ENCODE measurements at places on chromosomes 11 and 22. TPM values are rescaled to one million over a fixed set of nuclear protein-coding genes. Genes with fewer than 3 reads are reported as not detected.

PGA5 gene
- total RNA-seq: not detected

SLC25A45 gene
- total RNA-seq: 25.1 TPM

TBX1 gene
- total RNA-seq: 0.91 TPM

GAL3ST1 gene
- total RNA-seq: not detected

VPS51 gene
- 116 TPM for total RNA-seq

SLC25A18 gene
- total RNA-seq: not detected

NLRP6 gene
- total RNA-seq: 3.8 TPM

BEST1 gene
- total RNA-seq: not detected

CELSR1 gene
- 0.12 TPM for total RNA-seq

INPP5J gene
- total RNA-seq: not detected

PKDREJ gene
- not detected for total RNA-seq

MFRP gene
- total RNA-seq: not detected

APOA5 gene
- total RNA-seq: not detected

PHF21B gene
- 0.84 TPM for total RNA-seq

CHRDL2 gene
- not detected for total RNA-seq

AMOTL1 gene
- total RNA-seq: 4.6 TPM

CRYBB3 gene
- 0.52 TPM for total RNA-seq

TEX12 gene
- total RNA-seq: not detected

CALCA gene
- not detected for total RNA-seq

C11orf65 gene
- 0.61 TPM for total RNA-seq

CRYBB2 gene
- not detected for total RNA-seq

OR4X1 gene
- total RNA-seq: not detected

GLB1L2 gene
- total RNA-seq: 2.0 TPM

SAA2 gene
- not detected for total RNA-seq

NLRP14 gene
- 0.05 TPM for total RNA-seq

CRACR2B gene
- 14.1 TPM for total RNA-seq

SLC39A13 gene
- 18.2 TPM for total RNA-seq

DCDC1 gene
- not detected for total RNA-seq

COMMD9 gene
- total RNA-seq: 40.0 TPM

SLC22A9 gene
- total RNA-seq: not detected

ACRV1 gene
- total RNA-seq: not detected

KLHDC7B gene
- 10.2 TPM for total RNA-seq

CABP4 gene
- total RNA-seq: 0.96 TPM
